AG04450 (cell line): ENCODE measurements at places on chromosomes 5 and 9.

GRCh38 chr9:4126184-4126865 lies 173.5 kb downstream of the GLIS3 start:
- DNase-seq = no peak

GRCh38 chr5:72487177-72487576 lies 20.0 kb downstream of the ZNF366 start:
- DNase-seq = no peak

DNA sequence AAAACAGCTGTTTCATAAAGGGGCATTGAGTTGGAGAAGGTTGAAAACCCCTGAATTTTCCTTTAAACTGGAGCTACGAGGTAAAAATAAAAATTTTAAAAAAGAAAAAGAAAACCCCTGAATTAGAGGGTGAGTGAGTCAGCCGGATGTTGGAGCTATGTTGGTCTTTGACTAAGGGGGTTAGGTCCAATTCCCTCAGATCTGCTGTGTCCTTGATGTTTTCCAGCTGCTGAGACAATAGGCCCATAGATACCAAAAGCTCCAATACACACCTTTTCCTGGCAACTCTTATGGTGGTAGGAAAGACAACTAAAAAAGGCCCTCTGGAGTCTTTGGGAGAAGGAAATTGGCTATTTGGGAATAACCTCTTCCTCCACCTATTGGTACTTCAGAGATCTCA lies 79.4 kb upstream of the SAP30L start:
- DNase-seq = no peak

DNA sequence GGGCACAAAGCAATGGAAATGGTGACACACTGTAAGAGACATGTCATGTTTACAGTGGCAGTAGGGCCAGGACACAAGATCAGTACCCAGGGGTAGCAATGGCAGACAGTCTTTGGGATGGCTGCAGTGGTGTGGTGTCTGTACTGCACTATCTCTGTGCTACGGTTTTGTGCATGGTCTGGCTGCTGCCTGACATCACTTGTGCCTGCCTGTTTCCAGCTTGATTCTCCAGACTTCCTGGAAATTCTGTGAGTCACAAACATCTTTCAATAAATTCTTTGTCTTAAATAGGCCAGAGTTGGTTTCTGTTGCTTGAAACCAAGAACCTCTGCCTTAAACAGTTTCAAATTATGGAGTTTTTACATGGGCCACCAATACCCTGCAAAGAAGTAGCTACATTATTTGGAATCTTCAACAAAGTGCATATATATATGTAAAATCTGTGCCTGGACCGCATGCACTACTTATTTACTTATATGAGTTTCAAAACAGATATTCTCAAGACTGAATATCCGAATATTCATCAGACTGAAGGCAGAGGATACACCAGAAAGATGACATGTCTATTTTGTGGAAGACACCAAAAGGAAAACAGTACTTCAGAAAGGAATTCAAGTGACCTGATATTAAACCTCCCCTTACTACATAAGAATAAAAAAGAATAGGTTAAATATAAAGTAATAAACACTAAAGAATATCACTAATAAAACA lies 188.1 kb downstream of the RFX3 start:
- no peak for DNase-seq

- no peak for DNase-seq
These were observed 1.7 kb downstream of the F2RL1 start for GRCh38 chr5:76820526-76820890.
